ENCODE measurements at places on chromosomes 6 and 20.

DNA sequence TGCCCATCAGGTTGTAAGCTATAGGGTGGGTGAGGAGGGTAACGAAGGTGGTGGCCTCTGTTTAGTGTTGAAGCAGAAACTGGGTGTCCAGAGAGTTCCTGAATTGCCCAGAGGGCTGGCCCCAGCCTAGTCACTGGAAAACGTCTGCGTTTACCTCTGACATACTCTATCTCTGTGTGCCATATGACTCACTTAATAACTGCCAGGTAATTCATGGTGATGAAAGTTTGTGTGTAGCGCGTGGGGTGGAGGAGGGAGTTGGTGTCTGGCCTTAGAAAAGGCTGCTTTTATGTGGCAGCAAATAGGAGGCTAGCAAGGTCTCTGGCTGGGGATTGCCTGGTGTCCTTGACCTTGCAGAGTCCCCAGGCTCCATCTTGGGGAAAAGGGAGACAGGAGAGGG lies 47.3 kb downstream of the SLC35D3 start:
- no peak for DNase-seq

GRCh38 chr6:162267641-162268040 lies 459.9 kb downstream of the PRKN start:
- no peak for DNase-seq

DNA sequence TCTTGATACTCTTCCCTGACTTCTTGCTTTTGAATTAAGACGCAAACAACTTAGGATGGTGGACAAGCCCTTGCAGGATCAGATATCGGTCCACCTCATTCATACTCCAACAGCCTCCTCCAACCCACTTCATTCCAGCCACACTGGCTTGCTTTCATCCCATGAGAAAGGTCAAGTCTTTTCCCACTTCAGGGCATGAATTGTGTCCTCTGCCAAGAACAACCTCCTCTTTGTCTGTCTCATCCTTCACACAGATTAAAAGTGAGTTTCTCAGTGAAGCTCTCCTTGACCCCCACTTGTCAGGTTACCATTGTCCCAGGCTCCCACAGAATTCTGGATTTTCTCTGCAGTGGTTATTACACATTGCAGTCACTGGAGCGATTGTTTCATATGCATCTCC lies 91.8 kb upstream of the TGM3 start:
- no peak for DNase-seq

- DNase-seq = no peak
Observed at GRCh38 chr6:131877999-131878789, 70.4 kb downstream of the ENPP1 start.

- DNase-seq = no peak
Observed at GRCh38 chr6:169069356-169069755, 184.3 kb downstream of the THBS2 start.

All from activated CD4-positive, alpha-beta T cell treated with anti-CD3 and anti-CD28 coated beads for 48 hours (primary cell).